NCI-H1436 (cell line): ENCODE measurements at places on chromosomes 4 and X.

GRCh38 chrX:81377329-81377728 is 175.4 kb downstream of the SH3BGRL start:
- no peak for DNase-seq

DNA sequence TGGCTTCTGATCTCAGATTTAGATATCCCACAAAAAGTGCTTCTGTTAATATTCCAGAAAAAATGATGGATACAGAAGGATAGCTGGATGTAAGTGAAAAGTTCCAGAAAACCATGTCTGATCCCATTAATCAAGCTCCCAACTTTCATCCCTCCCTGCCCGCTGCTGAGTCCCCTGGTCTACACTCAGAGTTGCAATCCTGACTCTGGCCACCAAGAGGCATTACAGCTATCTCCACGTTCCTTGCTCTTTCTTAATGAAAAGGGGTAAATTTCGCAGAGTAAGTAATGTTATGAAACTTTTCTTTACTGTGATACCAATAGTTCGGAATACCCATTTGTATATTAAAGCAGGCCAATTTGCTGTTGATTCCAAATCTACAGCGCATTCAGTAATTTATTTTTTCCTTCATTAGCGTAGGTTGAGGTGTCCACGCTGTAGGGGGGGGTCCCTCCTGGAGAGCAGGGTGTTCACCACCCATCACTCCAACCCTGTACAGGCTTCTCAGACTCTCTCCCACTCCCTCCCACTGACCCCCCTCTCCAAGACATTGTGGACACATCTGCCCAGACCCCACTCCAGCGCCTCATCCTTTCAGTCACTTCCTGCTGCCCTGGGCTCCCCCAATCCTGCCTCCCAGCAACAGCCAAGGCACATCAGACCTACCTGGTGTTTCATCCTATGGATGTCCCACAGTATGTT is 55.1 kb downstream of the RAB40A start:
- DNase-seq: no peak

DNA sequence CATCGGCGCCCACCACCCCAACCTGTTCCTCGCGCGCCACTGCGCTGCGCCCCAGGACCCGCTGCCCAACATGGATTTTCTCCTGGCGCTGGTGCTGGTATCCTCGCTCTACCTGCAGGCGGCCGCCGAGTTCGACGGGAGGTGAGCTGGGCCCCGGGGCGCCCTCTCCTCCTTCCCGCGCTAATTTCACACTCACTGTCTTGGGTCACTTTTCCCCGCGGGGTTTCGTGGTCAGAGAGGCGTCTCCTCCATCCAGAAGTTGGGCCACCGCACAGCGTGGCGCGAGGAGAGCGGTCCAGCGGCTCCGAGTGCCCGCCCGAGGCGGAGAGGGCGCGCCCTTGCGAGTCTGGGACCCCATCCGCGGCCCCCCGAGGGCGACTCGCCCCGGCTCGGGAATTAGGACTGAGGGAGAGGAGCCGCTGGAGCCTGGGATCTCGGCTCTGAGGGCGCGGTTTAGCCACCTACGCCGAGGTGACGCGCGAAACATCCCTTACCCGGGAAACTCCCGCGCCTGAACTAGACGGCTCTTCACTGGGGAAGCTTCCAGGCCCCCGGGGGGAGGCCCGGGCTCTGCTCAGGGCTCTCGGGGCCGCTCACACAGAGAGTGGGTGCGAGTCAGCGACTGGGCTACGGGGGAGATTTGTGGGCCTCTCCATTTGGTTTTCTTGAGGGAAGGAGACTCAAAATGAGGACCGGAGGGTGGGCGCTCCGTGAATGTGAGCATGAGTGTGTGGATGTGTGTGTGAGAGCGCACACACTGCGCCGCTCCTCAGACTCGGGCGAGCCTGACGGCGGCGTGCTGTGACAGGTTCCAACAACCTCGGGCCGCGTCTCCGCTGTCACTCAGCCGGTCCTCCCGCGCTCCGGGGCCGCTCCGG is 551 bp downstream of the NPNT start:
- DNase-seq: peak; percentile 69

GRCh38 chr4:3807311-3807710 is 41.1 kb downstream of the ADRA2C start:
- no peak for DNase-seq

DNA sequence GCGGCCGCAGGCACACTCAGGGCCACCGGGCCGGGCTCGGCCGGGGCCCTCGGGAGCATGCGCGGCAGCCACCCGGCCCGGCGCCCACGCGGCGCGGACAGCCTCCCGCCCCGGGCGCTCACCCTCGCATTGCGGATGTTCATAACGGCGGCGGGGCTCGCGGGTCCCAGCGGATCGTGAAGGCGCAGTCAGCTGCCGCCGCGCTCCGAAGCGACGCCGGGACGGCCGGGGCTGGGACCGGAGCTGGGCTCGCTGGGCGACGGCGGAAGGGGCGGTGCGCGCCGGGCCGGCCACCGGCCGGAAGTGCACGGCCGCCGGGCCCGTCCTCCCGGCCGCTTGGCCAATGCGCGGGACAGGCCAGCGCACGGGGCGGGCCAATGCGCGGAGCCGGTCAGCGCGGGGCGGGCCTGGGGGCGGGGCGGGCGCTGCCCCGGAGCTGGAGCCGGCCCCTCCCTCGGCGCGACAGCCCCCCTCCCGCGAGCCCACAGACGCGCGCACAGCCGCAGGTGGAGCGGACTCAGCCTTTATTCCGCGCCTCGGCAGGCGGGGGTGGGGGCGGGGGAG is at the start of gene NAA10:
TSS of gene NAA10 (minus strand) at position 276 of the 564 bp plus-strand sequence. CDS start at position 143, 133 bp downstream.
- peak; percentile 87 for DNase-seq

DNA sequence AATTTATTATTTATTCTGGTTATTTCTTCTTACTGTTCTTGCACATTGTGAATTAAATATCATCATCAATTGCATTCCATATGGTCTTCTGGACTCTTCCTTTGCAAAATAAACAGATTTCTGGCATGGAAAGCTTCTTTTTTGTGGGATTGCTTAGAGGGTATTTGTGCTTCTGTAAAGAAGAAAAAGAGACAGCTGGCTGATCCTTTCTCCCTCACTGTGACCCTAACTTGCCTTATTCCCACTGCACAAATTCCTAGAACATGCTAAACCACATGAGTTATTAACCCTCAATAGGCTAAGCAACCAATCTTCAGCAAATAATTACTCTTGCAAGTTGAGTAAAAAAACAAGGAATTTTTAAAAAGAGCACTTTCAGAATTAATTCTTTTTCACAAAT is 23.8 kb upstream of the LRCH2 start:
- DNase-seq: no peak

DNA sequence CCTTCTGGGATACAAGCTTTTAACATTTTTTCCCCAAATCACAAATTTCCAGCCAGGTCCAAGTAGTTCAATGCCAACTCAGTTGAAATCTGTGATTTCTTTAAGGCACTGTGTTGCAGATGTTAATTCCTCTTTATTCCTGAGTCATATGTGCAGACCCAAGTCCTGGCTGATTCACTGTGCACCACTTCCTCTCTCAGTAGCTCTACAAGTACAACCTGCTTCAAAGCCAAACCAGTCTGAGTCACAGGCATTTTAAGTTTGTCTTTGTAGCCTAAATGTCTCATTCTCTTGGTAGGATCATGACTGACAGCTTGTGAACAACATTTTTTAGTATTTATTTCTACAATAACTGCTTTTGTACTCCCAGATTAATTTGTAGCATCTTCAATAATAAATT is 165.6 kb upstream of the S100G start:
- DNase-seq: no peak

GRCh38 chr4:4412641-4413372 is 25.9 kb downstream of the NSG1 start:
- DNase-seq: no peak

- DNase-seq: no peak
These were observed 92.5 kb downstream of the GASK1B start for GRCh38 chr4:158080354-158080753.

DNA sequence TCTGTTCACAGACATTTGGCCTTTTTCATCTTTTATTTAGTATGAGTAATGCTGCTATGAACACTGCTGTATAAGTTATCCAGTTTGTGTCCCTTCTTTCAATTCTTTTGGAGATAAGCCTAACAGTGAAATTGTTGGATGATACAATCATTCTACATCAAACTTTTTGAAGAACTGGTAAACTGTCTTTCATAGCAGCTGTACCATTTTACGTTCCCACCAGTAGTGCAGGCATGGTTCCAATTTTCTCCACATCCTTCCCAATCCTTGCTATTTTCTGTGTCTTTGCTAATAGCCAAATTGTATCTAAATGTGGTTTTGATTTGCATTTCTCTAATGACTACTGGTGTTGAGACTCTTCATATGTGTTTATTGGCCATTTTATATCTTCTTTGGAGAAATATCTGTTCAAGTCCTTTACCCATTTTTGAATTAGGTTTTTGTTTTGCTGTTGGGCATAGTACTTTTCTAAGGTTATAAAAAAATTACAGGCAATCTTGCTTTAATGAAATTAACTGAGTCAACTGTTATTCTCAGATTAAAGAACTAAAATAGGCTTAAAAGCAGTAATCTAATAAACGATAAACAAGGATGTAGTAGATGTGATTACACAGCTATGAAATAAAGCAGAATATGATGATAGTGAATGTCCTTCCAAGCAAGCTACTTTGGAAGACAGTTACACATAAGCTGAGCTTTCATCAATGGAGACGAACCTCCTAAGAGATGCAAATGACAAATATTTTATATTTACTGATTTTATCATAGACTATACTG is 57.2 kb downstream of the FBXW7 start:
- DNase-seq: no peak

DNA sequence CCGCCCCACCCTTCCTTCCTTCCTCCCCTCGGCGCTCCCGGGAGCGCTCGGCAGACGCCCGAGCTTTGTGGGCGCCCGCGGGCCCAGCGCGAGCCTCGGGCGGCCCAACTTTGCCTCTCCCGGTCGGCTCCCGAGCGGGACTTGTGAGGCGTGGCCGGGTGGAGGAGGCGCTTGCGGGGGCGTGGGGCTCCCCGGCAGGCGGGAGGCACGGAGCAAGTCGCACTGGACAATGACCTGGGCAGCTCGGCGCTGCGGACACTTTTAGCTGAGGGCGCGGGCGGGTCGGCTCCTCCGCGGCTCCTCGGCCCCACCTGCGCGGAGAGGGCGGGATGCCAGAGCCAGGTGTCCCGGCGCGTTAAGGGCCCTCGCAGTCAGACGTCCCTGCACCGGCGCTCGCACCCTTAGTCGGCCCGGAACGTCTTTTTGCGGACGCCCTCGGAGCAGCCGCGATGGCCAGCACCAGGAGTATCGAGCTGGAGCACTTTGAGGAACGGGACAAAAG is 385 bp downstream of the DCLK2 start:
- peak; percentile 58 for DNase-seq

DNA sequence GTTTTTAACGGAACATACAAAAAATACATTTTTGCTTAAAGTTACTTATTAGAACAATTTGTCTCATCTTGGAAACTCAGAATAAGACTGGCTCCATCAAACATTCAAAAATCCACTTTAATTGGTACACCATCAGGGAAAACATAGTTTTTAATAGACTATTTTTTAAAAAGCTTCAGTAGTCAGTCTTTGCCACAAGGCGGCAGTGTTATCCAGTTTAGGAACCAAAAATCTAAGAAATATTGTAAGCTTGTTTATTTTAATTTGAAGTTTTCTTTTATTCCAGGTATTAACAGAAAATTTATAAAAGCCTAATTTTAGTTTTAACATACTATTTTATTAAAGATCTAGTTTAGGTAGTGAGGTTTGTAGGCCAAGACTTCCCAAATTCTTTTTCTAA is 107.7 kb downstream of the APOOL start:
- peak; percentile 20 for DNase-seq

- no peak for DNase-seq
These were observed 327 bp downstream of the PNPLA4 start for GRCh38 chrX:7926914-7927258.

- no peak for DNase-seq
These were observed 2.8 kb downstream of the GPR101 start for GRCh38 chrX:137031039-137031438.

DNA sequence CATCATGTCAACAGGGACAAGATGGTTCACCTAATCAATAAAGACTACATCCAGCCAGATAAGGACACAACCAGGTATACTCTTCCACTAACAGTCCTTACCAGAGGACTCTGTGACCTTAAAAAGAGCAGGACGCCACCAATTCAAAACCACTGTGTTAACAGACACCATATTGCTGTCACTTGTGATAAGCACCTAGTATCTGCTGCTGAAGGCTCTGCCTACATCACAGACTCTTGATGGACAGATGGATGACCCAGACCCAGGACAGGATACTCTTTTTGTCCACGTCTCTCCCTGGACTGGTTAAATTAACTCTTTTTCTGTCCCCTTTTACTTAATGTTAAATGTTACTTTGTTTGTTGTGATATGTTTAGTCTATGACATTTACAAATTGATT is 586.2 kb upstream of the AGA start:
- no peak for DNase-seq

- no peak for DNase-seq
These were observed 29.9 kb downstream of the PCDH10 start for GRCh38 chr4:133178956-133179355.

DNA sequence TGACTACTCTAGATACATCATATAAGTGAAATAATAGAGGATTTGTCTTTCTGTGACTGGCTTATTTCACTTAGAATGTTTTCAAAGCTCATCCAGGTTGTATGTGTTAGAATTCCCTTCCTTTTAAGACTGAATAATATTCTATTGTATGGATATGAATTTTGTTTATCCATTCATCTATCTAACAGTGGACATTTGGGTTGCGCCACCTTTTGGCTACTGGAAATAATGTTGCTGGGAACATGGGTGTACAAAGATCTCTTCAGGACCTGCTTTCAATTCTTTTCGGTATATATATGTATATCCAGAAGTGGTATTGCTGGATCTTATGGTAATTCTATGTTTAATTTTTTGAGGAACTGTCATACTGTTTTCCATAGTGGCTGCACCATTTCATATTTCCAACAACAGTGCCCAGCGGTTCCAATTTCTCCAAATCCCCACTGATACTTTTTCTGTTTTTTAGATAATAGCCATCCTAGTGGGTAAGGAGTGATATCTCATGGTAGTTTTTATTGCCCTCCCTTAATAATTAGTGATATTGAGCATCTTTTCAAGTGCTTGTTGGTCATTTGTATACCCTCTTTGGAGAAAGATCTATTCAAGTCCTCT is 3.4 kb upstream of the SCD5 start:
- DNase-seq: peak; percentile 34

GRCh38 chr4:117370944-117371668 is 285.7 kb upstream of the TRAM1L1 start:
- no peak for DNase-seq

- DNase-seq: no peak
These were observed 62.3 kb upstream of the LNX1 start for GRCh38 chr4:53653484-53654053.

DNA sequence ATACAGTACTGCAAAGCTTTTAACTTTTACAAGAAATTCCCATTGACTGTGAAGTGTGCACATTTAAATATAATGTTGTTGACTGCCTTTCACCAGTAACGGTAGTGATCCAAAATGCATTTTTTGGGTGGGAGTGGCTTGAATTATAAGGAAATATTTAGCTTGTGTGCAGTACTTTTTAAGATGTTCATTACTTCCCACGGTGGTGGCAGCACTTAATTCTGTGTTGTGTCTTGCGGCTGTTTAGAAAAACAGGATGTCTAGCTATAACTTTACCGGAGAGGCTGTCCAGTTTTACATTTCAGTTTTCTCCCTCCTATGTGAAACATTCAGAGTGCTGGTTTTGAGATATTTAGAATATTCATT is 1.7 kb downstream of the TMEM131L start:
- no peak for DNase-seq

- DNase-seq: no peak
These were observed 40.5 kb downstream of the MID1IP1 start for GRCh38 chrX:38841750-38842149.

- DNase-seq: no peak
These were observed 143.3 kb upstream of the KCNIP4 start for GRCh38 chr4:22091906-22092305.
